ENCODE measurements at places on chromosomes 2 and 18.

DNA sequence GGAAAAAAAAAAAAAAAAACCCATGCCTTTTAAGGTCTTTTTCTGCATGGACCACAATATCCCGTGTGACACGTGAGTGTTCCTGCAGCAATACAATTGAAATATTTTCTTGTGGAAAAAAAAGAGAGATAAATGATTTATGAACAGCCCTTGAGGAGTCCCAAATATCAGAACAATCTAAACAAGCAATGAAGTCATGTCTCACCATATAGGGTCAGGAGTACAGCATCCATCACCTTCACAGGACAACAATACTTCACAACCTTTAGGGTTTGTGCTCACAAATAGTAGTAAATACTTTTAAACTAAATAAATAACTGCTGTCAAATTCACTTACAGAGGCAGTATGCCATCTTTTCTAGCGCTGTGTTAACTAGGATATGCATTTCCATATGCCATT is 87.9 kb downstream of the ZEB2 start:
- DNase-seq = no peak

GRCh38 chr2:239942090-239942489 is 83.1 kb downstream of the NDUFA10 start:
- no peak for DNase-seq

GRCh38 chr2:64311948-64312621 is 141.9 kb upstream of the LGALSL start:
- DNase-seq = peak; percentile 55

GRCh38 chr2:56053679-56054078 is 130.1 kb upstream of the EFEMP1 start:
- DNase-seq = no peak

- DNase-seq = no peak
These were observed 9.0 kb upstream of the WNT10A start for GRCh38 chr2:218871345-218872302.

GRCh38 chr18:39796393-39796792 is 2158.6 kb upstream of the PIK3C3 start:
- no peak for DNase-seq

- peak; percentile 96 for DNase-seq
These were observed 7.3 kb downstream of the CYS1 start for GRCh38 chr2:10072656-10073480.

DNA sequence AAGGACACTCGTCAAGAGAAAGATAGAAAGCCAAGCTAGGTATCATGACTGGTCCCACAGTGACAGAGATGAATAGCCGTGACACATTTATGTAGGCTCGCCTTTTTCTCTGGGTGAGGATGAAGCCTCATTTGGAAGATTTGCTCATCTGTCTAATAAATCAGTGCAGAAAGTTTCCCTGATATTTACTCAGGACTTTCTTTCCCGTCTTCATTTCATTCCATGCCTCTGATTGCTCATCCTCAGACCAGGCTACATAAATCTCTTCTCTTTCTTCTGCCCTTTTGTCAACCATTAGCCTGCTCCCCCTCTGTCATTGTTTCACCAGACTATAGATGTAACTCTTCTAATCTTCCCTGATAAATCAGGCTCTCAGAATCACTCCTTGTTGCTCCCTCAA is 361.8 kb upstream of the MEIS1 start:
- DNase-seq = no peak

DNA sequence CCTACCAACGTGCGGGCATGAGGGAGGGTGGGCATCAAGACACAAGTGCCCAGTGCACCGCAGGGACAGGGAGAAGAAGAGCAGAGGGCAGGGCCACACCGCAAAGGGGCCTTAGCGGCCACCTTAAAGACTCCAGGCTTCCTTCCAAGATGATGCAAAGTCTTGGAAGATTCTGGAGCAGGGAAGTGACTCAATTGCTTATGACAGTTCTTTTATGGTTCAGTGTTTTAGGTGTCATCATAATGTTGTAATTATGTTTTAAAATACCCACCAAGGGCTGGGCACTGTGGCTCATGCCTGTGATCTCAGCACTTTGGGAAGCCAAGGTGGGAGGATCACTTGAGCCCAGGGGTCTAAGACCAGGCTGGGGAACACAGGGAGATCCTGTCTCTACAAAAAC is 44.5 kb upstream of the SEMA4C start:
- DNase-seq = no peak

DNA sequence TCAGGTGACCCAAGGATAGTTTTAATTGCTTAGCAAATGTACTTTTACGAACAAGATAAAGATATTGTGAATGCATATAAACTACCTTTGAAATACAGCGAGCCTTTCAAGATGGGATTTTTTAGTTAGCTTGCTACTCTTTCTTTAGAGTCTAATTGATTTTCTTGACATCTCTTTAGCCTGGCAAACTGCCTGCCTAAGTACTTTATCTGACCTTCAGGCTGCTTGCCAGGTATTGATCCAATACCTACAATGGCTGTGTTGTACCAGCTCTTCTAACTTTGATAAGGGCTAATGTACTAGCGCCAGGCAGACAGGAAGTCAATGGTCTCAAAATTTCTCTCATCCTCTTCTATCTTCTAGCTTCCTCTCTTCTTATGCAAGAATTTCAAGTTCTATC is 414.4 kb upstream of the ACVR2A start:
- DNase-seq = no peak

GRCh38 chr18:53101536-53102105 is 761.6 kb downstream of the DCC start:
- no peak for DNase-seq

DNA sequence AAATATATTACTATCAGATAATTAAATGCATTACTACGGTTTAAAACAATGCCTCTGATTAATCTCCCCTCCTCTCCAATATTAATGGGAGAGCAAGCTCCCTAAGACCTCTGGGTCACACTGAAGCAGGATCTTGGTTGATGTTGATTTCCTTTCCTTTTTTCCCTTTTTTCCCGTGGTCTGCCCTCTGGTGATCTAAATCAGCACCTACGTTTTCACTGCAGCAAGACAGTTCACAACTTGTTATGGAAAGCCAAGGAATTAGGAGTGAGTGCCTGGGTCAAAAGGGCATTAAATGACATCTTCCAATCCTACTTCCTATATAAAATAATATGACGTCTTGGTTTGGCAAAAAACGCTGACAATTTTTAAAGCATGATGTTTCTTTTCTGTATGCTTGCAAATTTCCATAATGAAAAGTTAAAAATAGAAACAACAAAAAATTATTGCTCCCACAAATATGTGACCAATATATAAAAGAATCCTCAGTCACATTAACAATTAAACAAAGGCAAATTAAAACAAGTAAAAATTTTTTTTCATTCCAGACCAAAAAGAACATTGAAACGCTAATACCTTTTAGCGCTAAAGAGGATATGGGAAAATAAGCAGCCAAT is 7.9 kb upstream of the CFAP36 start:
- peak; percentile 69 for DNase-seq

GRCh38 chr2:65778137-65778536 is 345.7 kb upstream of the SPRED2 start:
- DNase-seq = no peak

DNA sequence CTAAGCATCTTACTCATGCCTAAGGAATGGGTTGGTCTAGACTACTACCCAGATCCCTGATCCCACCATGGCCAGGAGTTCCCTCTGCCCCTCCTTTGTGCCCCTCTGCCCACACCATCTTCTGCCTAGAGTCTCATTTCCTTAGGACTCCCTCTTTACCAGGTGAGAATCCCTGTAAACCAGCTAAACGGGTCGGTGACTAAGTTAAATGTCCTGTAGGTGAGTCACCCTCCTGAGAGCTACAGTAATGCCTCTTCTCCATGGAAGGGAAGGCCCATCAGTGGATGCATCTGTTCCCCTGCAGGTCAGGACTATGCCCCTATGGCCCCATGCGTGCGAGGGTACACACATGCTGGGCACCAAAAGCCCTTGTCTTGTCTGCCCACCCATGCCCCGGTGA is 25.4 kb downstream of the PTGR3 start:
- no peak for DNase-seq

Data from SHP77 (cell line).